Colonic mucosa (tissue), 4 donors: ENCODE measurements at places on chromosomes 5 and 9.

DNA sequence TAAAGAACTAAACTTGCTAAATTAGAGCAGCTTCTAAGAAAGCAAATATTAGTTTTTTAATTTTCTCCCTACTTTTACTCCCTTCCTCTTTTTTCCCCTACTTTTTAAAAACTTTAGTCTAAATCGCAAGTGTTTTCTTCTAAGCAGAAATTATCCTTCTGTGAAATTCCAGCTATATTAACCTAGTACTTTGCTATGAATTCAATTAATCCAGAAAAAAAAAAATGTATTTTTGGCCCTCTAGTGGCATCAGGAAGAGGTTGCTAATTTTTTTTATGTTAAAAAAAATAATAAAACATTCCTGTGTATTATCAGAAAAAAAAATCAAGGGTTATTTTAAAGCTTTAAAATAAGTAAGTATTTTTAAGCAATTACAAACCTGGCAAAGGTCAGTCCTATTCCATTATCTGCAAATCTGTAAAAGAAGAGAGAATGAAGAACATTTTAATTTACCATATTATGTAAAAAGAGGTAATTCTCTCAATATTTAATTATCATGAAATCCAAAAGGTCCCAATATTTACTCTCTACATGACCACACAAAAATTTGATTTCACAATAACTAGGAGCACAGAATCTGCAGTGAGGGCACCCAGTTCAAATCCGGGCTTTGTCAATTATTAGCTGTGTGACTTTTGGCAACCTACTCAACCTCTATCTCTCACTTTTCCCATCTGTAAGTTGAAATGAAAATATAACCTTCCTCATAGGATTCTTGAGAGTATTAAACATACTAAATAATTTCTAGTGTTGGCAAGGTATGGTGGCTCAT, 52.0 kb downstream of the CEMIP2 start:
- no peak for DNase-seq

DNA sequence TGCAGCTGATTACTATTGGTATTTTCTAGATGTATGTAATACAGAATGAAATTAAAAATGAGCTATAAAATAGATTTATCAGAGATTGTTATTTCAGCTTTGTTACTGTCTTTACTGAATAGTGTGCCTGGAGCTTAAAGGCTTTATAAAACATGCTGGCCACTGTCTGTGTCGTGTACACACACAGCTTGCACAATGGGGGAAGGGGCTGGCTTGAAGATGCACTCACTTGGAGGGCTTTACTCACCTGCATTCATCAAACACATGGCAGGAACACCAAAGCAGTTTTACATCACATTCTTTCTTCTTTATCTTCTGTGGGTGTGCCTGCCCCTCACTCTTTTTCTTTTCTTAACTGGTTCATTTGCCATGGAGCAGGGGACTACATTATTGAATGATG, 60.9 kb downstream of the TLE4 start:
- no peak for DNase-seq

DNA sequence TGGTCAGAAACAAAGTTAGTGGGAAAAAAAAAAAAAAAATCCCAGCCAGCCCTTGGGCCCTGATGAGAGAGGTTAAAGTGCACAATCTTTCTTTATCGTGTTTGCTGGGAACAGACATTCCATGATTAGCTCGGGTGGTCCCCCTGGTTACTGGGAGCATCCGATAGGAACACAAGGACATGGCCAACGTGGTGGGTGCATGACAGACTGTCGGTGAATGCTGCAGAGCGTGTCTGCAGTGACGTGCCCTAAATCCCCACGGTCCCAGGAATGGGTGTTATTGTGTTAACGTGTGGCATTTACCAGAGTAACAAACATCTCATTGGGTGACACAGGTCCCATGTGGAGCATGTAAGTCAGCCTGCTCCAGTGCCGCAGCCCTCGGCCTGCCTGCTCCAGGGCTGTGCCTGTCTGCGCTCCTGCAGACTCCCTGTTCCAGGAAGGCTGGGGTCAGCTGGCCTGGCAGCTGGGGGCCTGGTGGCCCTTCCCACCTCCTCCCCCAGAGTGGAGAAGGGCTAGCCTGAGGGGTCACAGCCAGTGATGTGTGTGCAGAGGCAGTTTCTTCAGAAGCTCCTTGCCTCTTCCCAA, 34.3 kb upstream of the TBC1D2 start:
- no peak for DNase-seq

DNA sequence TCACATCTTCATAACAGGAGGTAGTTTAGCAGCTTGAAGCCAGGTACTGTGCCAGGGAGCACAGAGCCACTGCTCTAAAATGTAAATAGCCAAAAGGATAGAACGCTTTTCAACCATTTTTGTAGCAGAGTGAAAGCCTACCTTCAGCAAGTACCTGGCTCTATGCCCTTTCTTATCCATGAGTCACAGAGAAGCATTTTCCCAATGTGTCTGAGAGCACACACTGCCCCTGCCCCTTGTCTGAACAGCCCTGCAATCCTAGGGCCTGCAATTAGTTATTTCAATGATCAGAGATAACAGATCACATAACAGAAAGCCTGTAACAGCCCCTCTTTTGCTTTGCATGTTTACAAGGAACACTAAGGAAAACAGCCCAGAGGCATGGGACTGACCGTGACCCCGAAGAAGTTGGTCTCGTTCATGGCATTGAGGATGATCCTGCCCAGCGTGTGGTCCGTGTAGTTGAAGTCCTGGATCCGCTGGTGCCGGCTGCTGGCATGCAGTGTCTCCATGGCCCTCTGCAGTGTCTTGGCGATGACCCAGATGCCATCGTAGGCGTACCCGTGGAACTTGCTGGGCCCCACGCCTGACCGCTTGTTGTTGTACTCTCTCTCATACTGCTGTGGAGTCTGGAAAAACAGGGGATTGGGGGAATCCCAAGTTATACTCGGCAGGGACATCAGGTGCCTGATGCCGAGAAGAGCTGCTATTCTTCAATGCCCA, 198.3 kb upstream of the TBC1D2 start:
- no peak for DNase-seq

- DNase-seq, result no peak
Observed at GRCh38 chr9:78826527-78826926, 529.6 kb downstream of the PSAT1 start.

DNA sequence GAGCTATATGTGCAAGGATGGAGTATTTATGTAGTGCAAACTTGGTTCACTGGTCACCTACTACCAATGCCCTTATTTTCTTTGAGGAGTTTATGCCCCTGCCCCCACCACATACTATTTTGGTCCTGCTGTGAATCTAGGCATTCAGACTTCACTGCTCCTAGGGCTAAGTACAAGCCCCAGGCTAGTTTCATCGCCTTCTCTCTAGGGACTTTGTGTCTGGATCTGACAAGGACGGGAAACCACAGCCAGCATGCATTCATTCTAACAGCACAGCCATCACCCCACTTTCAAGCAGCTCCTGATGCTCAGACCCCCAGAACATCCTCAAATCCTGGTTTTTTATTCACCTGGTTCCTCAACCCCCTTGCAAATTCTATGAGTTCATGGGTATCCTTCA, 56.8 kb downstream of the DRD1 start:
- no peak for DNase-seq

DNA sequence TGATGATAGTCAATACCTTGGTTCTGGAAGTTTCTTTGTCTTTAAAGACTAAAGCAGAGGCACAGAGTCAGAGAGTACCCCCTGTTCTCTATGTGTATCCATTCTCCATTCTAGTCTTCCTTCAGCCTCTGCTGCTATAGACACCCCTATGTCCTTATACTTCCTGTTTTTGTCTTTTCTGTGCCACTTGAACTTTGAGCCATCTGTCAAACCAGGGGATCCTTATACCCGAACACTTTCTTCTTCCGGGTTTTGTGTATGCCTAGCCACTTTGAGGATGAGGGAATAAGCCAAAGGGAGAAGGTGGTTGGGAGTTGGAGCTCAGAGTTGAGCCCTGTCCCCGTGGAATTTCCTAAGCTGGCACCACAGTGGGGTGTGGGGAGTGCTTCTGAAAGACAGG, 61.1 kb upstream of the IL6ST start:
- no peak for DNase-seq

DNA sequence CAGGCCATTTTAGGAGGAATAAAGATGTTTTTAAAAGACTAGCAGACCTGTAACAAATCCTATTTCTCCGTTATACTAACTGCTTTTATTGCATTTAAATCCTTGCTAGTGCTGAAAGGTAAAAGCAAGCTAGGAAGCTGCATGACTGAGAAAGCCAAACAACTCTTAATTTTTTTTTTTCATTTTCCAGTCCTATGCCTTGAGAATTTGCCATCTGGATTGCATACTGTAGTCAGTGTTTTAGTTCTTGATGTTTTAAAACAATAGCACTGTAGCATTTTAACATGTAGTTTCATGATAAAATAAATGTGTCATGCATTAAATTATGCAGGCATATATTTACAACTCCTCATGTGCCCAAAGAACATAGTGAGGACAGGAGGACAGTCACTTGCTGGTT, 108.4 kb upstream of the FGF10 start:
- DNase-seq, result no peak
